ENCODE measurements at places on chromosomes 7 and 10.

GRCh38 chr10:1188558-1189135 lies 132.5 kb downstream of the WDR37 start:
- DNase-seq = no peak

- DNase-seq = no peak
Observed at GRCh38 chr7:78148166-78148894, 349.8 kb downstream of the PHTF2 start.

DNA sequence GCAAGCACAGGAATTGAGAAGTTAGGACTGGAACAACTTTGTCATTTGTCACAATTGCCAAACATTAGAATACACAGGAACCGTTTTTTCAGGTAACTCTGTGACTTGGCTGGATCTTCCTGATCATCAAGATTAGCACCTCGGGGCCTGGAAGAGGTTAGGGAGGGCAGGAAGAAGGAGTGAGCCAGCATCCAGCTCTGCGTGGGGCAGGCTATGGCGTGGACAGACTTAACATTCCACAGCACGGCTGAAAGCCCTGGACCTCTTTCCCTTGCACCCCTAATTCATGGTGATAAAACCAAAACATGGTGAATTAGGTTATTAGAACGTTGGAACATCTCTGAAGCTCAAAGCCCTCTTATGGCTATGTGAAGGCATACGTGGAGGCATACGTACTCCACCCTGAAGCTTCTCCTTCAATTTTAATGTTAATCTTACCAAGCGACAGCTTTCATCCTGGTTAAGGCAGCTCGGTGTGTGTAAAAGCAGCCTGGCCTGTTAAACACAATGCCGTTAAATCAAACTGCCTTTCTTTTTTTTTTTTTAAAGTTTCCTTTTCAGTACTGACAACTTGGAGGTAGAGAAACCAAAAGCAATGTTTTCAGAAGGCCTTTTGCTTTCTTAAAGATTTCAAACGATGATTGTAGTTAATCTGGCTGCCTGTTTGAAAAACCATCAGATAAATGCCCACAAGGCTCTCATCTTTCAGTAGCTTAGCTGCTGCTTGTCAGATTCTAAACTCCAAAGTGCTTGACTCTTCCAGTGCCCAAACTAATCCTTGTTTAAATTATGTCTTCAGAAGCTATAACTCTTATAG lies 4.5 kb downstream of the GRK5 start:
- DNase-seq = no peak

DNA sequence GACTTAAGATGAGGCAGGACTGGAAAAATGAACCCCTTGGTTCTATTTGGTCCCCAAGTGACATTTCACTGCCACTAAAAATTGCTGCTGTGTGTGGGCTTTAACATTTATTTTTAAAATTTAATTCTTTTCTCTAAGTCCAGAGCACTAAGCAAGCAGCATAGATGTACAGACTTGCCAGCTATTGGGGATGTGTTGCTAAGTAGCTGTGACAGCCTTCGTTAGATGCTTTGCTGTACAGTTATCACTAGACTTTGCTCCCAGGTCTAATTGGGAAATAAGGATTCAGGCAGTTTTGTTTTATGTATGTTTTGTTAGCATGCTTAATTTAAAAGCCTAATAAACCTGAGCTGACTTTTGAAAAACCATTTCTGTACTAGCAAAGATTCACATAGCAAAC lies 51.8 kb downstream of the GBF1 start:
- DNase-seq = no peak

DNA sequence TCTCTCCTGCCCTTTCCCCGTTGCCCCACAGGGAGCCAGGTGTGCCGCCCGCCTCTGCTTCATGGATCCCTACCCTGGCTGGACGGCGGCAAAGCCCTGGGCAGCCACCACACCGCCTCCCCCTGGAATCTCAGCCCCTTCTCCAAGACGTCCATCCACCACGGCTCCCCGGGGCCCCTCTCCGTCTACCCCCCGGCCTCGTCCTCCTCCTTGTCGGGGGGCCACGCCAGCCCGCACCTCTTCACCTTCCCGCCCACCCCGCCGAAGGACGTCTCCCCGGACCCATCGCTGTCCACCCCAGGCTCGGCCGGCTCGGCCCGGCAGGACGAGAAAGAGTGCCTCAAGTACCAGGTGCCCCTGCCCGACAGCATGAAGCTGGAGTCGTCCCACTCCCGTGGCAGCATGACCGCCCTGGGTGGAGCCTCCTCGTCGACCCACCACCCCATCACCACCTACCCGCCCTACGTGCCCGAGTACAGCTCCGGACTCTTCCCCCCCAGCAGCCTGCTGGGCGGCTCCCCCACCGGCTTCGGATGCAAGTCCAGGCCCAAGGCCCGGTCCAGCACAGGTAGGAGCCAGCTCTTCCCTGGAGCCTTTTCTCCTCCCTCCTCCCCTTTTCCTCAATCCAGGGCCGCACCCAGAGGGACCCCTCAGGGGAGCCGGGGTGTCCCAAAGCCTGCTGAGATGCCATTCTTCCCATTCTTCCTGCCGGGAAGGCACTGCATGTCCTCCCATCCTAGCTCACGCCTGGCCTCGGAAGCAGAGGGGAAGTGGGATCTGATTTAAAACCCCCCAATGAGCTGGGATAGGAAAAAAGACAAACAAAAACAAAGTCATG lies 4.0 kb downstream of the GATA3 start:
- no peak for DNase-seq

DNA sequence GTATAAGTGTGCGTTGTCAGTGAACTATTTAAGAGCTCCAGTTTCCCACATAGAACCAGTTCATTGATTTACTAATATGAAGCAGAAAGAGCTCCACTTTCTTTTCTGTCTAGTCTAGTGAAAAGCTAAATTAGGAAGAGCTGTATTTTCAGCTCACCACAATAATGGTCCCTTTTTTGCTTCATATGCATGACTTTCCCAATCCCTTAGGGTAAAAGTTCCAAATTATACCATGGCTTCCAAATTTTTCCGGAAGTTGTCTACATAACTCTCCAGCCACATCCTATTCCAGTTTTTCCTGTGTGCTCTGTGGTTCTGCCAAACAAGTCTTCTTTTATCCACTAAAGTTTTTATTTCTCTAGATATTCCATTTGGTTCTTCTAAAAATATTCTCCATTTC lies 685.2 kb downstream of the REEP3 start:
- no peak for DNase-seq

GRCh38 chr7:13312307-13312706 lies 624.9 kb downstream of the ARL4A start:
- no peak for DNase-seq
